ENCODE measurements at places on chromosomes 16 and 17.

DNA sequence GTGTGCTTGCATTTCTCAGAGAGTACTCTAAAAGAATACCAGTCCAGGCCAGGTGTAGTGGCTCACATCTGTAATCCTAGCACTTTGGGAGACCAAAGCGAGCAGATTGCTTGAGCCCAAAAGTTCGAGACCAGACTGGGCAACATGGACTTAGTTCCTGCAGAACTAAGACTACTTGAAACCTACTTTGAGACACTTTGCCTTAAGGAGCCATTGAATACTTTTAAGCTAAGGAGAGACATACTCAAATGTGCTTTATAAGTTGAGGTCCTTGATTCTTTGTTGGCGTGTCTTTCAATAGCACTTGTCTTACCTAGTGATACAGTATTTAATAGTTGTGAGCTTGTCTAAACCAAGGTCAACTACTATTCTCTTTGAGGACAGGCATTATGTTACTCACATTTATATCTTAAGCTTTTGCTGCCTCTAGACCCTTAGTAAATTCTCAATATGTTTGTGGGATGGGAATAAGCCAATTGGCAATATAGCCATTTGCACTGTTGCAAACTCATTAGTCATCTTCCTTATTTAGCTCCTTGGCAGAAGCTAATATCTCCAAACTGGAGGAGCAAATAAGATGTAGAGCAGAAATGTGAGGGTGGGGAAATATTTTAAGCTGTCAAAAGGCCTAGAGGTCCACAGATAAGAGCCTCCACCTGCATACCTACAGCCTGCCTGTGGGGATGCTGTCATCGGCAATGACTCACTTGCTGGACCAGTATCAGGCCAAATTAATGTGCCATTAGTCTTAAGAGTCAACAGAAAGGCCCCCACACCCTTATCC lies 16.3 kb downstream of the SCPEP1 start:
- no peak for DNase-seq

DNA sequence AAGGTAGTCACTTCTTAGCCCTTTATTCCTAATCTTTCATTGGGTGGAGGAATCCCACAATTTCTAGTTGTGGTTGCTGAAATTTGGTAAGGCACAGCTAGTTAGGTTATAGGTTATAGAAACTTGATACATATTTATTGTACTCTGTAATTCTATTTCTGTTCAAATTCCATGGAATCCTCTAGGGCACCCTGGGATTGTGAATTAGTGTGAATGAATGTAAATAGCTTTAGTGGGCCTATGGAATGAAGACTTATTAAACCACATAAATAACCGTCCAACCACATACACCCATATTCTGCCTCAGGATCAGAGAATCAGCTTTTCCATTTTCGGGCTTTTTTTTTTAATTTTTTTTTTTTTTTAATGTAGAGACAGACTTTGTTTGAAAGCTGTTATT lies 9.2 kb downstream of the TANC2 start:
- no peak for DNase-seq

DNA sequence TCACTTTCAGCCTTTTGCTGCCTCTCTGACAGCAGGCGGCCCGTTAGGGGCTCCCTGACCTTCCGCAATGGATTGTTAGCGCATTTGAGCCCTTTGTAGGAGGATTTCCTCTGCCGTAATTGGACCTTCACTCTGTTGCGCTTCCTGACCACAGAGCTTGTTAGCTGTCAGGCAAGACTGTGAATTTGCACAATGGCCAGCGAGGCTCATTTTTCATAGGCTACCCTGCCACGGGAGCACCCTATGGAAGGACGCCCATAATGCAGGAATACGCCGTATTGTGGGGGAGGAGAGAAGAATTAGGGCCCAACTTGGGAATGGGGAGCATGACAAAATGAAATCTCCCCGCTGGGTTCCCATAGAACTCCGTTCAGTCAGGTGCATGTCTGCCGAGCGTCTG lies 205.2 kb upstream of the NLRP1 start:
- DNase-seq, result no peak

- DNase-seq, result no peak
Measured at GRCh38 chr17:16981928-16982327, 10.0 kb upstream of the TNFRSF13B start.

DNA sequence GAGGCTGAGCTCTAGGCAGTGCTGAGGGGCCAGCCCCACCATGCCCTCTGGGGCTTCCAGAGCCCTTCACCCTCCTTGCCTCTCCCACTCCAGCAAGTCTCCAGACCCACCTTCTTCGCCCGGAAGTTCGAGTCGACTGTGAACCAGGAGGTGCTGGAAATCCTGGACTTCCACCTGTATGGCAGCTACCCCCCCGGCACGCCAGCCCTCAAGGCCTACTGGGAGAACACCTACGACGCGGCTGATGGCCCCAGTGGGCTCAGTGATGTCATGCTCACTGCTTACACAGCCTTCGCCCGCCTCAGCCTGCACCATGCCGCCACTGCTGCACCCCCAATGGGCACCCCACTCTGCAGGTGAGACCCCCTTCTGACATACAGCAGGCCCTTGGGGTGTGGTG lies 10.5 kb downstream of the XYLT2 start:
- no peak for DNase-seq

- no peak for DNase-seq
Measured at GRCh38 chr16:59039066-59039720, 305.1 kb upstream of the GOT2 start.

GRCh38 chr16:14302031-14302398 lies 230.9 kb downstream of the MRTFB start:
- no peak for DNase-seq

GRCh38 chr17:46882666-46883065 lies 31.3 kb downstream of the WNT9B start:
- DNase-seq, result no peak

GRCh38 chr17:81419886-81420768 lies 24.9 kb downstream of the BAHCC1 start:
- no peak for DNase-seq
